ENCODE measurements at places on chromosomes 11 and 22.

DNA sequence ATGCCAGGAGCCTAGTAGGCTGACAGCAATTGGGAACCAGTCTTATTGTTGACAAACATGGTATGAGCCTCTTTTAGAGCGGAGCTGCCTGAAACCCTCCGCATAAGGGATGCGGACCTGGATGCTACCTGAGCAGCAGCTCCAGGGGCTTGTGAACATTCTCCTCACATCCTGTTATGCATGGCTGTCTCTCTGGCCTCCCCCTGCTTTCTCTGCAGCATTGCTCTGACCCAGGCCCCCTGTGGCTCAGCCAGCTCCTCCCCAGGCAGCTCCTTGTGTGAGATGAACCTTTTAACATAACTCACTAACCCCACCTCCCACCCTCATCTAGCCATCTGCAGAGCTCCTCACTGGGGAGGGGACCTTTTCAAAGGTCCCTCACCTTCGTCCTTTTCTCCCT, 6.0 kb downstream of the BMAL1 start:
- DNase-seq = no peak

- peak; percentile 36 for DNase-seq
Measured at GRCh38 chr11:2092956-2093412, 46.2 kb downstream of the IGF2 start.

DNA sequence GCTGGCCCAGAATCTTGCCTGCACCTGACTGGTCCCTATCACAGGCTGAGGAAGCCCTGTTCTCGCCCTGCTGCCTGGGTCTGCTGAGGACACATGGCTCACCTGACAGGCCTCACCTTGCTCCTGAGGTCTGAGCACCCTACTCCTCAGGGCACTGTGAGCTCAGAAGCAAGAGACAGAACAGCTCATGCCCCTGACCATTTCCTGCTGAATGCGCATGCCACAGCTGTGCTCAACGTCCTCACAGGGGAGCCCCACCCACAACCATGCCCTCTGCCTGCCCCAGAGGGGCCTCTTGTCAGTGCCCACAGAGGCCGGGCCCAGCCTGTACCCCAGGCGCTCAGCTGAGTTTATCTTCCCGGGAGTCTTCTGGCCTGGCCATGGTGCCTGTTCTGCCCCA, 2.8 kb upstream of the TSPO start:
- no peak for DNase-seq

DNA sequence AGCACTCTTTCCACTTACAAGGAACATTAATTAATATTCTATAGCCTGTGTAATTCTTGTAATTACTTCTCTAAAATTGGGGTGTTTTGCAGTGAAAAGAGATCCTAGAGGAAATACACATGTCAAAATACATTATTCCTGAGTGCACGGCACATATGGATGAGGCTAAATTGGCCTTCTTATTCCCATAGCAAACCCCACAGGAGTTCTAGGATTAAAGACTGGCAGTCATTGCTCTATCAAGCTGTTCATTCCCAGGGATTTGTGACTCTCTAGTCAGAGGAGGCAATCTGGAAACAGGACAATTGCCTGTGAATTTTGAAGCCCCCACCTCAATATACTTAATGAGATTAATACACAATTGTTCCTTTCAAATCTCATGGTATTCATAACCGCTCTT, 145.9 kb upstream of the OPCML start:
- no peak for DNase-seq

- DNase-seq = no peak
Measured at GRCh38 chr11:69126286-69126685, 29.4 kb upstream of the SMIM38 start.

Measured in stimulated activated CD8-positive, alpha-beta memory T cell treated with anti-CD3 and anti-CD28 coated beads, Interleukin-2, amount 100 ng/mL, for 1 hour (primary cell).